Skeletal muscle cell (primary cell): ENCODE measurements at places on chromosomes 5 and 9.
A peak's percentile ranks its signal among the peaks of the same experiment; 100 is the strongest.

GRCh38 chr9:71680189-71680980, 87.9 kb downstream of the CEMIP2 start:
- no peak for DNase-seq

- DNase-seq = no peak
Observed at GRCh38 chr9:123002754-123003153, 30.7 kb upstream of the GPR21 start.

GRCh38 chr5:138536665-138537315, 6.2 kb downstream of the ETF1 start:
- DNase-seq = no peak

GRCh38 chr5:57414191-57414590, 68.4 kb downstream of the ACTBL2 start:
- DNase-seq = no peak

- no peak for DNase-seq
Observed at GRCh38 chr5:176994460-176995121, 12.0 kb downstream of the UIMC1 start.

- no peak for DNase-seq
Observed at GRCh38 chr9:92608909-92609445, 61.0 kb downstream of the IPPK start.

DNA sequence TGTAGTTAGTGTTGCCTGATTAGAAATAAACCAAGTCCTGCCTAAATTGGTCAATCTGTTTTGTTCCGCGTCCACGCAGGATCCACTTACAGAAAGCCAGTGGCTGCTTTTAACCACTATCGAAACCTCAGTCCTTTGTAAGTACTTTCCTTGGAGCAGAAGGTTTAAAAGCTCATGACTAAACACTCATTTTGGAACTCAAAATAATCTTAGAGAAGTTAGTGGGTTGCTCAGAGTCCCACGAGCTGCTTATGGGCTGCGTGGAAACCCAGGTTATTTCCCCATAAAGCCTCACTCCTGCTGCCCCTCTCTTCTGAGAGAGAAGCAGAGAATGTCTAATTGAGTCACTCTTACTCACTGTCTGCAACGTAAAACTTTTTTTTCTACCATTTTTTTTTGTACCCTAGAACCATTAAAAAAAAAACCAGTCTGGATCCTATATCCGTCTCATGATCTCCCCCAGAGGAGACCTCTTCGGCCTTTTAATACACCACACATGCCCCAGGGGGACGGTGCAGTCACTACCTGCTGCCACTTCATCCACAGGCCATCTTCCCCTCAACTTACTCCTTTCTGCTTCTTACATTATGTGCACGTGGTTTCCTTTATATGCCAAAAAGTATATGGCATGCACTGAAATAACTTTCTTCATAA, 7.6 kb downstream of the BASP1 start:
- DNase-seq = no peak

- no peak for DNase-seq
Observed at GRCh38 chr9:124654431-124654830, 116.7 kb downstream of the NR6A1 start.

GRCh38 chr5:79237740-79238560, 2.0 kb downstream of the JMY start:
- DNase-seq = no peak

GRCh38 chr5:171484460-171484899, 65.0 kb downstream of the FGF18 start:
- no peak for DNase-seq

- no peak for DNase-seq
Observed at GRCh38 chr9:27817747-27818146, 244.5 kb upstream of the C9orf72 start.

DNA sequence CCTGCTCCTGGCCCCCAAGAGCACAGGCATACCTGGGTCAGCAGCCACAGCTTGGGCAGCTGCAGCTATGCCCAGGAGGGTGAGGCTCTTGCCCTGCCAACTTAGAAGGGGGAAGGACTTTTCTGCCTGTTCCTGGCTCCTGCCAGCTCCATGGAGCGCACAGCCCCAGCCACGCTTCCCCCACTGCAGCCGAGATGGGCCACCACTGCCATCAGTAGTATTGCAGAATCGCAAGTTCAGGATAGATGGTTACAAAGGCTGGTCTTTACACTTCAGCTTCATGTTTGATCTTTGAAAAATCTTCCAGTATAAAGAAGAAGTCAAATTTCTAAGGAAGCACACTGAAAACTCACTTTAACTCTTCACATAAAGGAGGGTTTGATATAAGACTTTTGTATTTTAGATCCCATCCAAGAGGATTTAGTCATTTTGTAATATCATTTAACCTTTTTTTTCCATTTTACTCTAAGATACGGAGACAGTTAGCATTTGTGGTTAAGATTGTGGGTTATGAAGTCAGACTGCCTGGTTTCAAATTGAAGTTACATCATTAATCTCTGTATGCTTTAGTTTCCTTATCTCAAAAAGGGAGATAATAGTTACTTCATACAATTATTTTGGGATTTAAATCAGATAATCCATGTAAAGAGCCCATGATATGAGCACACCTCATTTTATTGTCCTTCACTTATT, 81.8 kb downstream of the NLN start:
- no peak for DNase-seq

GRCh38 chr9:125896404-125896803, 149.2 kb downstream of the PBX3 start:
- no peak for DNase-seq

DNA sequence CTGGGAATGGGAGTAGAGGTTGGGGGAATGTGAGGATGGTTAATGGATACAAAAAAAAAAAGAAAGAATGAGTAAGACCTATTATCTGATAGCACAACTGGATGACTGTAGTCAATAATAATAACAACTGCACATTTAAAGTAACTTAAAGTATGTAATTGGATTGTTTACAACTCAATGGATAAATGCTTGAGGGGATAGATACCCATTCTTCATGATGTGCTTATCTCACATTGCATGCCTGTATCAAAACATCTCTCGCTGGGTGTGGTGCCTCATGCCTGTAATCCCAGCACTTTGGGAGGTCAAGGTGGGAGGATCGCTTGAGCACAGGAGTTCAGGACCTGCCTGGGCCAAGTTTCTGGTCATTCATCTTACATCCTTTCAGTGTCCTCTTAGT, 34.6 kb downstream of the MCCC2 start:
- no peak for DNase-seq

DNA sequence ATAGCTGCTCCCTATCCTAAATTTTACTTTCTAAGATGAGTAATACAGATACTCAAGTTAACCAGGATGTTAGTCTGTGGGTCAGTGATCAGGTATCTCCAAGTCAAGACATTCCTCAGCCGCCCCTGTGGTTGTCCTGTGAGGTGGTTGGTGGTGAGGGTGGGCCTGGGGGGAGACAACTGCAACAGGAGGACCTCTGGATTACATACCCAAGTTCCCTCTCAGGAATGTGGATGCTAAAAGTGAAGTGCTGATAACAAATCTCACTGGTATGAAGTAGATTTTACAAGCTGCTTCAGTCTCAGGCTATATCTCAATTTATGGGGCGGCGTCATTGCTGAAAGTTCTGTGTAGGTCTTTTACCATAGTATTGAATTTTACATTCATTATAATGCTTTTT, 38.3 kb downstream of the SLC1A3 start:
- no peak for DNase-seq

GRCh38 chr5:100026606-100027005, 508.6 kb upstream of the FAM174A start:
- DNase-seq = no peak

GRCh38 chr9:131290767-131291370, 1.3 kb downstream of the PLPP7 start:
- no peak for DNase-seq

GRCh38 chr5:7578071-7578470, 182.1 kb downstream of the ADCY2 start:
- DNase-seq = no peak

DNA sequence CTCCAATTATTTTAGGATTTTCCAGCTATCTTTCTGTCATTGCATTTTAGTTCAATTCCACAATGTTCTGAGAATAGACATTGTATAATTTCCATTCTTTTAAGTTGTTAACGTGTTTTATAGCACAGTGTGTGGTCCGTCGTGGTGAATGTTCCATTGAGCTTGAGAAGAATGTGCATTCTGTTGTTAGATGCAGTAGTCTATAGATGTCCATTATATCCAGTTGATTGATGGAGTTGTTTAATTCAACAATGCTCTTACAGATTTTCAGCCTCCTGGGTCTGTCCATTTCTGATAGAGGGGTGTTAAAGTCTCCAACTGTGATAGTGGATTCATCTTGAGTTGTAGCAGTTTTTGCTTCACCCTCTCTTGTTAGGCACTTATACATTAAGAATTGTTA, 1587.7 kb upstream of the NUDT12 start:
- DNase-seq = no peak

DNA sequence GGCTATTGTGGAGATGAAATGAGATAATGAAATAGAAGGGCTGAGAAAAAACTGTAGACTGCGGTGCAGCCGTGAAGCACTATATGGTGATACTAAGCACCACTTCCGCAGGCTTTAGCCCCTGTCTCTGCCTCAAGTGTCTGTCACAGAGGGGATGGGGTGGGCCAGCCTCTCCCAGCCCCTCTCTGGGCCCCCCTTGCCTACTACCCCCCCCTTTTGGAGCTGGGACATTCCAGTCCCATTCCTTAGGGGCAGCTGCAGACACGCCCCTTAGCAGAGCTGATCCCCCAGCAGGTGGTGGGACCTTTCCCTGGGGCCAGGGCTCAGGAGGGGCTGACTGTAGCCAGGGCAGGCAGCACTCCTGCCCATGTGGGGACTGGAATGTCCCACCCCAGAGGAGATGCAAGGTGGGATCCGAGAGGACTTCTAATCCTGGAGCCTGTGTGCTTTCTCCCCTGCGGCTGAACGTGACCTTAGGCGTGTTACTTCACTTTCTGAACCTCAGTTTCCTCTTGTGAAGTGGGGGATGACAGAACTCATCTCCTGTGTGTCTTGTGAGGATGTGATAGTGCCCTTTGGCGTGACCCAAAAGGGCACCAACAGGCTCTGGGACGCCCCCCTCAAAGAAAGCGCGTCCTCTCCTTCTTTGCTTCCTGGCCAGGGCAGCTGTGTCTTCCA, 1.9 kb downstream of the N4BP3 start:
- no peak for DNase-seq

DNA sequence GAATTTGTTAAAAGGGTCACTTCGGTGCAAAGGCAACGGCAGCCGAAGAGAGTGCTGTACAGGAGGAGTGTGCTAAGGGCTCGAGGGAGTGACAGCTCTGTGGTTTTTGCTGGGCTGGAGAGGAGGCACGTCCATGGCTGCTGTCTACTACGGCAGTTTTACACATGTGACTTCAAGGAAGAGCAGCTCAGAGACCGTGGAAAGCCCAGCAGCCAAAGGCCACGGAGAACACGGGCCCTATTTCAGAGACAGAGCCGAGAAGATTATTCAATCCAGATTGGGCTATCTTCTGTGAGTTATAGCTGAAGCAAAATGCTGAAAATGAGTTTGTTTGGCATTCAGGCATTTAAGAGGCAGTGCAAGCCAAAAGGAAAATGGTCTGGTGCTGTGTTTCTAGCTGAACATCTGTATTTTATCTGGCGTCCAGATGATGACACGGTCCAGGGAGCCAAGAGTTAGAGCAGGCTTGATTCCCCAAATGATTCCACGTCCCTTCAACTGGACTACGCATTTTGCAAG, 96.4 kb downstream of the RFK start:
- DNase-seq = peak; percentile 21

GRCh38 chr5:1050423-1051365, 42.1 kb downstream of the NKD2 start:
- DNase-seq = no peak

GRCh38 chr5:55226934-55227663, at the start of gene MCIDAS:
Gene MCIDAS (minus strand): TSS chr5:55227315. CDS start chr5:55227138, 177 bp downstream.
- no peak for DNase-seq

- DNase-seq = no peak
Observed at GRCh38 chr5:142520885-142521284, 165.0 kb downstream of the FGF1 start.

GRCh38 chr5:68147659-68148058, 67.9 kb upstream of the PIK3R1 start:
- DNase-seq = no peak

DNA sequence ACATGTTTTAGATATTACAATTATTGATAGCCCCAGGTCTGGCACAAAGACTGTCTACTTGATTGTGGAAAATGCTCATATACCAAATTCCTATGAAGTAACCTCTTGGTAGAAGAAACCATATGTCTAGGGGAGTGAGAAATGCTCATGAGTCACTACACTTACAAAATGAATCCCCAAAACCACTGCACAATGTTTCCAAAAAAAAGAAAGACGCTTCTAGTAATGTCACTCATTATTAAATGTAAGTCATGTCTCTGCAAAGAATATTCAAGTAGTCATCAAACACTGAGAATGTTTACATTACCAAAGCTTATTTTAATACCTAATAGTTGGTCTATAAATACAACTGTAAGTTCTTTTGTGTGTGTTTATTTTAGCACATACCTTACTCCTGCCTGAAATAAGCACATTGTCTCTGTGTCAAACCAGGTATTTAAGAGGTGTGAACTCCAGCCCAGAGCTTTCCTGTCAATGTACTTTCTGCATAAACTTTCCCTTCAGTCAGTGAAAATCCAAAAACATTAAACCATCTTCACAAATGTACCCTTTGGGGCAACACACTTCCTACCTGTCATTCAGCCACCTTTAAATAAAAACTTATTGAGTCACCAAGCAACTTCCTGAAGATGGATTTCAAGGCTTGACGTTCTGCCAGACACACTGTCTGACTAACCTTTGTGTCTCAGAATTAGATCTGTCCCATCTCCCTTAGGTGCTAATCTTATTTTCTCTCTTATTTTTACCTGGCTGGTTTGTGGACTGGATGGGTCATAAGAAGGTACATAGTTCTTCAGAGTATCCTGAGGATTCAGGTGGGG, 194.0 kb downstream of the NFIB start:
- DNase-seq = peak; percentile 35

DNA sequence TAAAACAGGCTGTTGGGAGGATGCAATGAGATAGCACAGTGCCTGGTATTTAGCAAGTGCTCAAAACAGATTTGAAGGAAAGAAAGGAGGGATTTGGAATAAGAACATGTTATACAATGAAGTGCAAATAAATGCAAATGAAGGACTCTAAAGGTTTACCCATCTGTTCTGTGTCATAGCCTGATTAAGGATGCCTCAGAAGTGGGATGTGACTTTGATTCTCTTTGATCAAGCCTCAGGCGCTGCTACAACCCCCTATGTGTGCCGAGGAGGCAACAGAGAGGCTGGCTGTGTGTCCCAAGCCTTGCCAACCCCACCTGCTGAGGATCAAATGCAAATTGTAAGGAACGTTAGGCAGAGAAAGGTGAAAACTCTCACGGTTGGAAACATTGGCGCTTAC, 27.2 kb downstream of the GGTA1 start:
- DNase-seq = no peak

GRCh38 chr5:168273056-168273980, 18.1 kb upstream of the WWC1 start:
- DNase-seq = no peak

- no peak for DNase-seq
Observed at GRCh38 chr5:107553117-107553555, 117.6 kb downstream of the EFNA5 start.
